NCI-H226 (cell line): ENCODE measurements at places on chromosomes 12 and 14.

DNA sequence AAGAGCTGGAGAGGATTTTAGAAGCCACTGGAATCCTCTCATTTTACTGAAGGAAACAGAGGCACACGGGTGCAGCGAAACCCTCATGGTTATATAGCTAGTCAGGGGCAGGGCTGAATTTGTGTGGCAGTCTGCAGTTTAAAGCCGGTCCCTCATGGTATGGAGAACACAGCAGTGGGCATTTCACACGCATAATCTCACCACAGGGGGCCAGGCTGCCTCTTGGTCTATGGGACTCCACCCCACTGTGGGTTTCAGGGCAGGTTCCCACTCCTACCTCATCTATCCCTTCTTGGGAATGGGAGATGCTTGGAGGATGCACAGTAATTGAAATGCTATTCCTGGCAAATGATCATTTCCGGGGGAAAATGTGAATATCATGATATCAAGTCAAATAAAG lies 400.6 kb downstream of the RGS6 start:
- no peak for DNase-seq

- peak; percentile 53 for DNase-seq
Measured at GRCh38 chr14:99676657-99677056, 7.4 kb upstream of the CYP46A1 start.

DNA sequence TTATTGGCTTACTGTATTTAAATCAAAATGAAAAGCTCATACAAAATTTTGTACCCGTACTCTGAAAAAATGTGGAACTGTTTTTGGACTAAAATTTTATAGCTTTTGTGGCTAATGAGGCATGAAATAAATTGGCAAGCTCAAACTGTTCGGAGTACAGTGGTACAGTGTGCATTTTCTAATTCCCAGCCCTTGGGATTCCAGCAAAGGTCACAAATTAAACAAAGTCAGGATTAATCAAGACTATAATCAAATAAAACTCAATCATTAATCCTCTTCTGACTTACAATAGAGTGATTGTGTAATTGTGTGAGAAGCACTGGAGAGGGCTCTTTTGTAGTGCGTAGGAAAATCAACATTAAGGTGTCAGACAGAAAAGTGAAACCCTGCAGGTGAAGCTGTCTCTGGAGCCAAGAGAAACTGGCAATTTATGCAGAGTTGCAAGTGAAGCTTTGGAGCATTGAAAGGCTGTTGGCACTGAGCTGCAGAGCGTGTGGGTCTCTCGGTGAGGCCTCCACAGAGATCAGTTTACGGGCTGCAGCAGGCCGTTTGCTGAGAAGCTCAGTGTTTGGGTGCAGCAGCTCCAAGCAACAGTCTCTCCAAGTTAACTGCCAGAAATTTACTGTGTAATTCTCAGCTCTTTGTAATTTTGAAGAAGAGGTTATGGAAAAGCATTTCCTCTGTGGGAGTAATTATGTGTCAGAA lies 275.9 kb downstream of the FBXL14 start:
- peak; percentile 52 for DNase-seq

- peak; percentile 93 for DNase-seq
Measured at GRCh38 chr14:55274751-55275150, 3.5 kb downstream of the FBXO34 start.

DNA sequence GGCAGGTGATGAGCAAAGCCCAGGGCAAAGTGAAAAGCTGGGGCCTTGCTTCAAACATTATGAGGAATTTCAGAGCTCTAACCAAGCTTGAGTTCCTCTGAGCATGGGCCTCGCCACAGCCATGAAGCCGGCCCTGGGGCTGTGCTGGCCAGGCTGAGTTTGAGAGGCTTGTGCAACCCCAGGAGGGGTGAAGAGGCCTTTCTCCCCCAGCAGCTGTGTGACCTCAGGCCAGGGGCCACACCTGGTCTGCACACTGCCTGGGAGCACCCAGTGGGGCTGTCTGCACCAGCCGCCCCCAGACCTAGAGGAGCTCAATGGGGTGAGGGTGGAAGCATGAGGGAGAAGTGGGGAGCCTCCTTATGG lies 204.9 kb upstream of the C14orf180 start:
- DNase-seq: no peak

- no peak for DNase-seq
Measured at GRCh38 chr14:60220084-60220483, 28.9 kb upstream of the PPM1A start.

GRCh38 chr12:99611599-99611998 lies 36.0 kb upstream of the GARIN6 start:
- DNase-seq: peak; percentile 62

GRCh38 chr14:72341237-72341636 lies 409.0 kb downstream of the RGS6 start:
- no peak for DNase-seq

DNA sequence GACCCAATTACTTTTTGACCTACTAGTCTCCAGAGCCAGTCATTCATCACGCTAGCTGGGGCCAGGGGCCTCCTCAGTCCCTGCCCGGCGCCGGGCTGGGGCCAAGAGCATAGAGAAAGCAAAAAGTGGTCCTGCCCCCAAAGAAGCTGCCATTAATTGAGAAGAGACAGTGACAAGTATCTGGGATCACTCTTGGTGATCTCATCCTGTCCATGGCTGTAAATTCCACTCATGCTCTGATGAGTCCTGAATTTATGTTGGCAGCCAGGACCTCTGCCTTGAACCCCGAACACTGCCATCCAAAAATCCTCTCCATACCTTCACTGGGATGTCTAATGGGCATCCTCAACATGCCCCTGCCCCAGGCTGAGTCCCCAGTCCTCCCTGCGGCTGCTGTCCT lies 34.4 kb upstream of the DLK1 start:
- no peak for DNase-seq
